ENCODE measurements at places on chromosomes 16 and 17.

DNA sequence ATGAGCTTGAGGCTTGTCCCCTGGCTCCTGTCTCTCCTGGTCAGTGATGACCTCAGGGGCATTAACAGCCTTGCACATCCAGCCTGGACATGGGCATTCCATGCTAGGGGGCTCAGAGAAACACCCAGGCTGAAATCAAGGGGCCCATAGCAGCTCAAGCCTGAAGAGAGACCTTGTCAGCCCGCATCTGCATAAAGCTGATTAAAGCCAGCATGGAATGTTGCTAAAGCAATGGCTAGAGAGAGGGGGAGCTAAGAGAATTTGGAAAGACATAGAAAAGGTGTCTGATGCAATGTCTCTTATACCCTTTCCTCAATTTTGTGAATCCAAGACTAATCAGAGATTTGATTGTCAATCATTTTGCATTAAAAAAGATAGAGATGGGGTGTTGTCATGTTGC lies 51.4 kb upstream of the WSCD1 start:
- no peak for DNase-seq

GRCh38 chr17:18070861-18071340 lies 16.8 kb upstream of the DRG2 start:
- DNase-seq: no peak

DNA sequence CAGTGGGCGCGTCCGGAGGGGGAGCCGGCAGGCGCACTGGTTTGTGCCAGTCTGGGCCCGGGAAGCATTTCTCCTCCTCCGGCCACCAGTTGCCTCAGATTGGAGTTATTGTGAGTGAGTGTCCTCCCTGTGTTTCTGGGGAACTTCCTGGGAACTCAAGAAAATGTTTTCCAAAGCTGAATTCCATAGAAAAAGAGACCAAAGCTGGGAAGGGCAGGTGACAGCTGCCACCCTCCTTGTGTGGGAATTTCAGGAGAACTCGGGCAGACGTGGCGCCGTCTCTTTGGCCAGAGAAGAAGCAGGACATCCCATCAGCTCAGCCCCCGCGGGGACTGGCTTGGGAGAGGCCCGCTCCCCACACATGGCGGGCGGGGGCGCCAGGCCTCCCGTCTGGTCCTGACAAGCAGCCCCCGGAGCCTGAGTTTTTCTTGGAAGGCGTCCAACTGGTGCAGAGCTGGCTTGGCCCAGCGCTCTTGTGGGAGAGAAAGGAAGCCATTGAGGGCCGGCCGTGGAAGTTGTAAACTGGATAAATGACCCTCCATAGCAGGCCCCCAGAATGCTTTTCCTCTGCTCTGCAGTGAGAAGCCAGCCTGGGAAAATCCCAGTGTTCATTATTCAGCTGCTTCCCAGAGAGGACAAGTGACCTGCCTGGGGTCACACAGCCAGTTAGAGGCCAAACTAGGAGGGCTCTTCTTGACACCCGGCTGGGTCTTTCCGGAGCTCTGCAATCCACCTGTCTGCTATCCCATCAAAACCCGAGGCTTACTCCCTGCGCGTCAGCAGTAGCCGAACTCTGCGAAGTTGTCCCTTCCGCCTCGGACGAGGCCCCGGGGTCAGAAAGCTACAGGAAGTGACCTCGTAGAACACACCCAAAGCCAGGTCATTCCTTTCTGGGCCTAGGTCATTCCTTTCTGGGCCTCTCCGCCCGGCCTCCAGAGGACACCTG lies 39.2 kb upstream of the GSE1 start:
- no peak for DNase-seq

DNA sequence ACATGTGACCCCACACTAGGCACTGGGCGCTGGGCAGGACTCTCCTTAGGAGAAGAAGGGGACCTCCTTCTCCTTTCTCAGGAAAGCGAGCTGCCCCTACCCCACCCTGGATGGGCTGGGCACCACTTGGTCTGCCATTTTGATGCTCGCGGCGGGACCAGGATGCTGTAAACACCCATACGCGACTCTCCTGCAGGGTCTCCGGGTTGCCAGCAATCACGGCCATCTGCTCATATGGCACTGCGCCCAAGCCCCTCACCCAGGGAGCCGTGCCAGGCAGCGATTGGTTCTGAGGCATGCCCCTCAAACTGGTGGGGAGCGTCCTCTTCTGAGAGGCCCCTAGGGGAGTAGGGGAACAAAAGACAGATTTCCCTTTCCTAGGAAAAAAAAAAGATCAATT lies 99.0 kb downstream of the C16orf78 start:
- DNase-seq: no peak

DNA sequence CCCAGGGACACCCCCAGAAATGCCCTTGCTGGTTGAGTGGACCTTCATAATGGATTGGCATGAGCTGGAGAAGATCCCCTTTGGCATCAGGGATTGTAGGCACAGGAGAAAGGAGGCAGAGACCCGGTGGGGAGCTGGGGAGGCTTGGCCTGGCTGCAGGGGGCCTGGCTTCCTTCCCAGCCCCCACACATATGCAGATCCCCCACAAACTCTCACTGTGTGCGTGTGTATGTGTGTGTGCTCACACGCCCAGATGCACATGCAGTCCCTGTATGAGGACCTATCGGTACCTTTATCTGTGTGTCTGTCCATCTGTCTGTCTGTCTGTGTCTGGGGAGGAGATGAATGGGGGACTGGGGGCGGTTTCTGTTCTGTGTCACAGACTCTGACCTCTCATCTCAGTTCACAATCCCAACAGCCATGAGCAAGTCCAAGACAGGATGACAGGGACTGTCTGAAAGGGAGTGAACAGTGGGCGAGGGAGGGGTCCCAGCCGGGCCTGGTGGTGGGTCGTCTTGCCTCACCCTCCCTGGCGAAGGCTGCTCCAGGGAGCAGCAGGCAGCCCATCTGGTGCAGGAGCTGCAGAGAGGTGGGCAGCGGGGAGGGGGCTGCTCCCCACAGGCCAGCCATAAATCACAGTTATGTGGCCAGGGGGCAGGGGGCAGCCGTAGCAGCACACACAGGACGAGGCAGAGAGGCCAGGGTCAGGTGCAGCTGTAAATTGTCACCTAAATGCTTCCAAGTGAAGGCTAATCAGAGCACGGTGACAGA lies 46.7 kb upstream of the LHX1 start:
- no peak for DNase-seq

DNA sequence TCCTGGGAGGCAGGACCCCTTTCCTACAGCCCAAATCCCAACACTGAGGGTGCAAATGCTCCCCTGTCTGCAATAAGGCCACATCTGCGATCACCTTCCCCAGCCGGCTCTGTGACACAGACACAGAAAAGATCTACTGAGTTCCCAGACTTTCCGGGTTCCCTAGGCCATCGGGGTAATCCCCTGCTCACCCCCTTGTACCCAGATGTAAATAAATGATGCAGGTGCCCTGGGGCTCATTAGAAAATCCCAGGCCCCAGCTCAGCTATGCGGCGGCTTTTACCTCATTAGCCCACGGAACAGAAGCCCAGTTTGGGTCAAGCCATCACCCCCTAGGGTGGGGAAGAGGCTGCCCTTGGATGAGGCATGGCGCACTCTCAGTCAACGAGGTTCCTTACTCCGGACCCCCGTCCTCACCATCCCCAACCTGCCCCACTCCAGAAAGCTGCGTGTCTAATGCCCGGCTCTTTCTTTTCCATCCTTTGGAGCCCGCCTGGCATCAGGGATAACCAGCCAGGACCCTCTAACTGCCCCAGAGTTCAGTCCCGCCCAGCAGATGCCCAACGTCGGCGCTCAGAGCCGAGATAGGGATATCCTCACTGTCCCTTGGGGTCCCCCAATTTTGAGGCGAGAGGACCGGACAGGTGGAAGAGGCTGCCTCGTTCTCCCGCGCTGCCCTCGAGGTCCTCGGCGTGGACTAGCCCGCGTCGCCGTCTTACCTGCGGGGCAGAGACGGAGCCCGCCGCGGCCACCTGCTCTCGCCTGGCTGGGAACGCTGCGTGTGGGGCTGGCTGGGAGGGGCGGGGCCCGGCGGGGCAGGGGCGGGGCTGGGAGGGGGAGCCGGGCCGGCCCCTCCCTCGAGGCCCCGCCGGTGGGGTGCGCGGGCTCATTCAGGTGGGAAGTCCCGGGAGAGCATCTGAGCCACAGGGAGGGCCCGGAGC lies at the start of gene ZNF385C:
Gene ZNF385C (minus strand): TSS at position 783 of the 941 bp plus-strand sequence. CDS start 35,417 bp downstream, outside the sequence.
- DNase-seq: peak; percentile 43

- no peak for DNase-seq
Measured at GRCh38 chr17:48757524-48757961, 29.0 kb upstream of the HOXB13 start.

GRCh38 chr17:57999496-58000017 lies 7.5 kb downstream of the SRSF1 start:
- DNase-seq: peak; percentile 13

GRCh38 chr17:57556977-57557376 lies 188.1 kb downstream of the CCDC182 start:
- DNase-seq: no peak

DNA sequence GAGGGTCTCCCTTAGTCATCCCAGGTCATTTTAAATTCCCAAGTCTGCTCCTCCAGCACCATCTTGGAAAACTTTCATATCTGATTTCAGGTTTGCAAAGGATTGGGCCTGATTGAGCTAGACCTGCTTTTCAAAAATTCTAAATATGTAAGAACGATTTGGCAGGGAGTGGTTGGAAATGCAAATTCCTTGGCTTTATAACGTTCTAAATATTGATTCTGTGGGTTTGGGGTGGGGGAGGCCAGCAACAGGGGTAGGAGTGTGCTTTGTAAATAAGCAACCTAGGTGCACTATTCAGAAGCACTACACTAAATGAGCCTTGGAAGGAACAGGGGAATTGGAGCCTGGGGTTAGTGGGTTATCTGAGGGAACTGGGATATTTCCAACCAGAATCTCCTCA lies 47.9 kb downstream of the TMEM114 start:
- DNase-seq: no peak

GRCh38 chr17:8894673-8895578 lies 27.5 kb upstream of the PIK3R6 start:
- DNase-seq: peak; percentile 22

GRCh38 chr16:11390573-11391495 lies 45.6 kb downstream of the RMI2 start:
- DNase-seq: no peak

DNA sequence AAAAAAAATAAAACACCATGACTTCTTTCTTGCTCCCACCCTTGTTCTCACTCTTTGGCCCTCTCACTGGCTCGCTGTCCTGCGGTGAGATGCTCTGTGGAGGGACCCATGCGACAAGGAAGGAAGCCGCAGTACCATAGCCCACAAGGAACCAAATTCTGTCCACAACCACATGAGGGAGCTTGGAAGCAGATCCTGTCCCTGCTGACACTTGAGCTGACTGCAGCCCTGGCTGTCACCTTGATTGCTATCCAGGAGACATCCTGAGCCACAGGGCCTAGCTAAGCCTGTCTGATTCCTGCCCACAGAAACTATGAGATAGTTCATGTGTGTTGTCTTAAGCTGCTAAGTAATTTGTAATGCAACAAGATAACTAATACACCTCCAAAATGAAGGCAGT lies 4.8 kb upstream of the MT2A start:
- no peak for DNase-seq

DNA sequence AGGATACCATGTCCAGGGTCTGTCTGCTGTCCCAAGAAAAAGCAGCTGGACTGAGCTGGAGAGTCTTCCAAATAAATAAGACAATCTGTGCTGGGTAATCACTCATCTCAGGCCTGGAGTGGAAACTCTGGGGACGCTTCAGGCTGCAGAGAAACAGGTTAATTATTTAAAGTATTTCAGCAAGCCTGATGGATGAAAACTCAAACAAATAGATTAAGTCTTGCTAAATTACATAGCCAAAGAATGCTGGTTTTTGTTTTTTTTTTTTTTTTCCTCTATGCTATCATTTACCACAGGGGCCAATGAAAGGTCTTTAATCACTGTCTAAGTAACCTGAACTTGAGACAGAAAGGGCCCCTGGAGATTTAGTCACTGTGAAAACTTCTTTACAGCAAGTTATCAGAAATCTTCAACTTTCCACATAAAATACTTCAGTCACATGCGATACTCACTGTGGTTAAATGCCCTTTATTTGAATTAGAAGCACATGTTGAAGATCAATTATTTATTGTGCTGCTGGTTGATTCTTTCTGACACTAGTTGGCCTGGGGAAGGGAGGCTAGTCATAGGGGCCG lies 31.0 kb upstream of the KCNJ2 start:
- no peak for DNase-seq

GRCh38 chr16:4263504-4264436 lies 9.1 kb downstream of the TFAP4 start:
- no peak for DNase-seq

DNA sequence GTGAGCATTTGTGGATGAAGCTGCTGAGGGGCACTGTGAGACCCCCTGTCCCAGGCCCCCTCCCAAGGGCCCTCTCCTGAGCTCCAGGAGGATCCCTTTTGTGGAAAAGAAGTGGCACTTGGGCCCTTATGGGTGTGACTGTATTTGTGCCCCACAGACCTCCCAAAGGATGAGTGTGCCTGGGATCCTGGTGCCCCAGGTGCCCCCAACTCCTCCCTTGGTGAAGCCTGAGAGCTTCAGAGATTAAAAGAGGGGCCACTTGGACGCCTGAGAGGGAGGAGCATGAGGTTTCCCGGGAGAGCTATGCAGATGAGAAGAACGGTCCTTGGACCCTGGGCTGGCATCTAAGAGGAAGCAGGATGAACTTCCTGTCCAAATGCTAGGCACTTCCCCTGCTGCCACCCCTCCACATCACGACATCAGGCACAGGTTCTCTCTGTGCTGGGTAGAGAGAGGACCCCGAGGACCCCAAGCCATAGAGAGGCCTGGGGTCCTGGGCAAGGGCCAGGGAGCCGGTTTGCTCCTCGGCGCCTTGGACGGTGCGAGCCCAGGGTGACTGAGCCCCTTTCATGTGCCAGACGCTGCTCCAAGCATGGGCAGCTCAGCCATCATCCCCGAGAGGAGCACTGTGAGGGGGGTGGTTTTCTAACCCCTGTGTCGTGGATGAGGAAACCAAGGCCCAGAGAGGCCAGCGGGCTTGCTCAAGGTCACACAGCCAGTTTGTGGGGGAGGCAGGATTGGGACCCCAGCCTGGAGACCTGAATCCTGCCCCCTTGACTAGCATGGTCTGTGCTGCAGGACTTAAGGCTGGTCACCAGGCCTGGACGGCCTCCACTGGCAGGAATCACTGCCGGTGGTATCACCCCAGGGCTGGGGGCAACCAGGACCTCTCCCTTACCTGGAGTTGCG lies 5.6 kb upstream of the ADAM11 start:
- no peak for DNase-seq

- DNase-seq: no peak
Measured at GRCh38 chr16:57377080-57377841, 5.0 kb downstream of the CX3CL1 start.

DNA sequence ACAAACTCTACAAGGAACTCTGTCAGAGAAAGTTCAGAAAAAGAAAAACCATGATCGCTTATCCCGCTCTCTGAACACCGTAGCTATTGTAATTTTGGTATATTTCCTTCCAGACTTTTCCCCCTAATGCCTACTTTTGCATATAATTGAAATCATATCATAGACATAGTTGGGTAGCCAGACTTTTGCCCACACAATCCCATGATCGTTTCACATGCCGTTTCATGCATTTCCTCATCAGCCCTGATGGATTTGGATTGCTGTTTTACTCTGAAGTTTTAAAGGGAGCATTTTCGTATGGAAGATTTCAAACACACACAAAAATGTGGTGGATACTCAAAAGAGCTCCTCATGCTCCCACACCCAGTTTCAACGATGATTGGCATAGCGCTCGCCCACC lies 31.3 kb downstream of the COX4I1 start:
- no peak for DNase-seq
